Stimulated activated CD8-positive, alpha-beta memory T cell treated with anti-CD3 and anti-CD28 coated beads, Interleukin-7, amount 100 ng/mL, for 24 hours (primary cell): ENCODE measurements at places on chromosomes 12 and 14.

GRCh38 chr14:82045339-82045738 is 511.7 kb upstream of the SEL1L start:
- DNase-seq, result no peak

- no peak for DNase-seq
These were observed 198.0 kb downstream of the CACNA1C start for GRCh38 chr12:2250797-2251196.

DNA sequence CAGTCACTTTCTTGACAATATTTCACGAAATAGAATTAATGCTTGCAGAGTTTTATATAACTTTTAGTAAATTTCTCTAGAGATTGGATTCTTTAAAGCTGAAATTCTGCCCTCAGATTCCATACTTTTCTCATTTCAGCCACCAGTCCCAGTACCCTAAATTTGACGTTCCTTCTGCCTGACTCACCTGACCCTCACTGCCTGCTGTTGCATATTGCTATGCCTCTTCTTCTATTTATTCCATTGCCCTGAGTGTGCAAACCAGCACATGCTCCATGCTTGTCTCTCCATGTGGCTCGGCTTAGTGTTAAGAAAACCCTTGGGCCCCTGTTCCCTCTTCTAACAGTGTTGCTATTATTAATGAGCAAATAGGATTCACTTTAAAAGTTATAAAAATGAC is 533.3 kb downstream of the LRFN5 start:
- DNase-seq, result no peak

DNA sequence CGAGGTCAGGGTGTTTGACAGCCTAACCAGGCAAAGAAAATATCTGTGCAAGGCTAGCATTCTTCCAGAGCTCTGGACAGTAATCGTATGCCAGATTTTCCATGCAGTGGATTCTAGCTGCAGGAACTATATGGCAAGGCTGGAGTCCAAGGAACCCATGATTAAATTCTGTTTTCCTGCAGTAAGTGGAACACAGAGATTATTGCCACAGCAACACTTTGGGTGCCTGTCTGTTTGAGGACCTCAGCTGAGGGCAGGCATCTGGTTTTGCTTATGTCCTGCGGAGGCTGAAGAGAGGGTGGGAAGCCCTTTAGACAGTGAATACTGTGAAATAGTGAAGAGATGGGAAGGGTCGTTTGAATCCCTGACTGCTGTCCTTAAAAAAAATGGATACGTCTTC is 104.4 kb downstream of the DAD1 start:
- no peak for DNase-seq

DNA sequence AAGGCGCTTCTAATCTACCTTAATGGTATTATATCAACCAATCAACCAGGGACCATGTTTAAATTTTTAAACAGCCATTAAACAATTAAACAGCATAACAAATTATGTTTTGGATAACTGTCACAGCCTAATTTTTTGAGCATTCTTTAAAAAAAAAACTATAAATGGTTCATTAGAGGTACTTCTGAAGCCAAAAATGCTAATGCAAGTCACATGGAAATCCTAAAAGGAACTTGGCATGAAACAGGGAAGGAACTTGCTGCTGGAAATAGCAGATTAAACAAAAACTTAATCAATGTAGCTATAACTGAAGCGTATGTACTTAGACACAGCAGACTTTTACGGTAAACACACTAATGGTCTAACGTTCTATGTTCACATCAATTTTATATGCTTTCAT is 190.2 kb upstream of the BTG1 start:
- no peak for DNase-seq

GRCh38 chr12:42605685-42606084 is 16.1 kb upstream of the PRICKLE1 start:
- DNase-seq, result no peak

DNA sequence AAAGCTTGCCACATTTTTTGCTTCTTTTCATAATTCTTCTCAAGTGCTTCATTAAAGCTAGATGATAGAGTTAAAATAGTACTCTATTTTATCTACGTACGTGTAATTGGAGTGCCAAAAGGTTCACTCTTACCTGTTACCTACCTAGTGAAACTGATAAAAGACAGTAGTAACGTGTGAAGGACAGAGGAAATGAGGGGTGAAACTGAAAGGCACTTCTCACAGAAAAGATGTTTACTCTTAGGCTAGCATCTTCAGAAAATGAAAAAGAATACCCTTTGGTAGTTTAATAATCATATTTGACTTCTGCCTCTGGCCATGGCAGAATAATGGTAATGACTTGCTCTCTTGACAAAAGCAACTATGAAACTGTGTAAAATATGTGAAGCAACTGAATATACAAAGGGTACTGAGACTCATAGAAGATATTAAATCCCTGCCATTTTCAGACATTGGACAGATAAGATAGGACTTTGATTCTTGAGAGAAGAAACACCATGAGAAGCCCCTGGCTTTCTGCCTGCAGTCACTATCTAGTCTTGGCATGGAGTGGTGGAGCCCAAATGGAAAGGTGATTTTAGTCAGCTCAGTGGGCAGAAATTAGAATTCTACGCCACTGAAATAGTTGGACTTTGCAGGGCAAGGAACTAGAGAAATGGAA is 6.3 kb upstream of the EVL start:
- DNase-seq, result no peak

DNA sequence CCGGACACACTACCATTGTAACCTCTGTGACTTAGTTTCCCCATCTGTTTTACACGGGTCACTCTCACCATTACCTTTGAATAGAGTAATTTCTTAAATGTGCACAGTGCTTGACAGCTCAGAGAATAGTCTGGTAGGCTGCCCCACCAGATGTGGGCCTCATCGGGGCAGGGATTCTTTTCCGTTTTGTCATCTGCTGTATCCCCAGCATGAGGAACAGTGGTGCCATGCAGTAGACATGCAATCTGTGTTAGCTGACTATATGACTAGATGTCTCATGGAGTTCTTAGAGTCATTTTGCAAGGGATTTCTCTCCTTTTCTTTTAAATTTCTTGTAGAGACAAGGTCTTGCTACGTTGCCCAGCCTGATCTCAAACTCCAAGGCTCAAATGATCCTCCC is 44.9 kb upstream of the PLEKHG3 start:
- DNase-seq, result no peak

DNA sequence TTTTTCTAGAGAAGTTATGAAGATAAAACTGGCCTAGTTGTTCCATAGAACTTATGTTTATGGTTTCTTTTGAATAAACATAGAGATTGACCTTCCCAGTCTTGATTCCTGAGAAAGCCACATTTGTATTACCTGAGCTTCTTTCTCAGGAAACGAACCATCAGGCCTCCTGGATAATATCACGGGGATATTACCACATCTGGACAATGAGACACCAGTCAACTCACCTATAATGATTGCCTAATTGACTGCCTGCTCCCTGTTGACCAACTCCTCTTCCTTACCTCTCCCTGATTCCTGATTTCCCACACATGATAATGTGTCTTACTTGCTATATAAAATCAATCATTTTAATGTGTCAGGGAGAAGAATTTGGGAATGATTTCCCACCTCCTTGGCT is 822.7 kb downstream of the LRFN5 start:
- DNase-seq, result no peak

GRCh38 chr12:103348935-103349334 is 146.8 kb downstream of the C12orf42 start:
- no peak for DNase-seq

DNA sequence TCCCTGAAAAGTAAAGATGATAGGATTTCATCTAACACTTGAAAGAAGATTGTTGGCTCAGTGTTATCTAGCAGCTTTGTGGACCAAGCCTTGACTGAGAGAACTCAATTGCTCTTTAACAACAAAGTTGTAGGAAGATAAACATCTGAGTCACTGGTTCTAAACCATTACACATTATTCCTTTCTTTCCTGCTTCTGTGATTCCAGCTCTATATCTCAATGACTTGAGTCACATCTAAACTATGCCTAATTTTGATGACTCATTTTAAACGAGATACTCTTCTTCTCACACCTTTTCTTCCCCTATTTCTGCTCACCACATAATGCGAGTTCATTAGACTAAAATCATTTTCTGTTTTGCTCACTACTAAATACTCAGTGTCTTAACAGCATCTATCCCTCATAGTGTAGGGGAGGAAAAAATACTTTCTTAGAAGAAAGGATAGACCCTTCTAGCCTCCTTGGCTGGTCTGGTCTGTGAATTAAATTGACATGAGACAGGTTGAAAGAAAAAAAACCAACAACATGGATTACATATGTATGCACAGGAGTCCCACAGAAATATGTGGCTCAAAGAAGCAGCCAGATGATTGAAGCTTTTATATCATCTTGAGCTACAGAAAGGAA is 201.4 kb downstream of the C12orf50 start:
- no peak for DNase-seq

DNA sequence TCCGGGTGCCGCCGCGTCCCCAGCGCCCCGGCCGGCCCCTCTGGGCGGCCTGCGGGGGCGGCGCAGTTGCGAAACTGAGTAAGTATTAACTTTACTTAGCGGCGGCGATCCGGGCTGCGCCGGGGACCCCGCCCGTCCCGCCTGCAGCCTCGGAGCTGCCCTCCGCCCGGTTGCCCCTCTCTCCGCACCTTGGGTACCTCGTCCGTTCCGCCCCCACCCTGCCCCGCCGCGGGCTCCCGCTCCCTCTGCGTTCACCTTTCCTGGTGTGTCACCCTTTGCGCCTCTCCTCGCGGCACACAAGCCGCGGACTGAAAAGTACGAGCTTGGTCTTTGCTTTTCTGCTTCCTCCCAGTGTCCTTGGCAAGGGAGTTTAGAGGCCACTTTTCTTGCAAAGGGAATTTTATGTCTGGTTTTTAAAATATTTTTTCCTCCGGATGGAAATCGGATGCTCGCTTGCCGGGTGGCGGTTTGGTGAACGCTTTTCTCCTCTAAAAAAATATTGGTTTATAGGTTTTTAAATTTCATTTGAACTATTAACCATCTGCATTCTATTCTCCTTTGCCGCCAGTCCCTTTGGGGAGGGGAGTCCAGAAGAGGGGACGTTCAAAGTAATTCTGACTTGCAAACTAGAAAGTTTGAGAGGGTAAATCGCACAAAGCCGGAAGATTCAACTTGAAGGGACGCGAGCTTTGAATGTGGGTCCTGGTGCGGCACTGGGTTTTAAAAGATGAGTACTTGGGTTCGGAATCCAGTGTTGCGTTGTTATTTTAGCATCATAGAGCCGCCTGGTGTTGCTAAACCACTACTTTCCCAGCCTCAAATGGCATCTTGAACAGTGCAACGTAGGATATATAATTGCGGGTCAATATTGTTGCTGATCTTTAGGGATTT is 834 bp downstream of the RASSF8 start:
- no peak for DNase-seq

GRCh38 chr12:82458101-82458500 is 99.8 kb downstream of the METTL25 start:
- DNase-seq, result no peak

DNA sequence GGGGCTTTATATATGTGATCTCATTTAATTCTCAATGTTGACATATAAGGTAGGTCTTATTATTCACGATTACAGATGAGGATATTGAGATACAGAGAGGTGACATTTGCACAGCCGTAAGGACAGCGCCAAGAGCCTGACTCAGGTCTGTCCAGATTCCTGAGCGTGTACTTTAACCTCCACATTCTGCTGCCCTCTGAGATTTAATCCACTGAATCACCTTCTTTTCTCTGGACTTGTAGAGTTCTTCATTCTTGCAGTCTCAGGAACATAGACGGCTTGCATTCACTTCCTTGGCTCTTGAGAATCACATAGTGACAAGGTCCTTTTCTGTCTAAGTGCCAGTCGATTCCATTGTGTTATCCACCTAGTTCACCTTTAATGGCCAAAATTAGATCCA is 141.0 kb upstream of the ARHGAP5 start:
- no peak for DNase-seq

GRCh38 chr12:25585662-25586061 is 32.6 kb upstream of the LMNTD1 start:
- DNase-seq, result no peak

- no peak for DNase-seq
These were observed 110.1 kb upstream of the DIO3 start for GRCh38 chr14:101451166-101451565.

DNA sequence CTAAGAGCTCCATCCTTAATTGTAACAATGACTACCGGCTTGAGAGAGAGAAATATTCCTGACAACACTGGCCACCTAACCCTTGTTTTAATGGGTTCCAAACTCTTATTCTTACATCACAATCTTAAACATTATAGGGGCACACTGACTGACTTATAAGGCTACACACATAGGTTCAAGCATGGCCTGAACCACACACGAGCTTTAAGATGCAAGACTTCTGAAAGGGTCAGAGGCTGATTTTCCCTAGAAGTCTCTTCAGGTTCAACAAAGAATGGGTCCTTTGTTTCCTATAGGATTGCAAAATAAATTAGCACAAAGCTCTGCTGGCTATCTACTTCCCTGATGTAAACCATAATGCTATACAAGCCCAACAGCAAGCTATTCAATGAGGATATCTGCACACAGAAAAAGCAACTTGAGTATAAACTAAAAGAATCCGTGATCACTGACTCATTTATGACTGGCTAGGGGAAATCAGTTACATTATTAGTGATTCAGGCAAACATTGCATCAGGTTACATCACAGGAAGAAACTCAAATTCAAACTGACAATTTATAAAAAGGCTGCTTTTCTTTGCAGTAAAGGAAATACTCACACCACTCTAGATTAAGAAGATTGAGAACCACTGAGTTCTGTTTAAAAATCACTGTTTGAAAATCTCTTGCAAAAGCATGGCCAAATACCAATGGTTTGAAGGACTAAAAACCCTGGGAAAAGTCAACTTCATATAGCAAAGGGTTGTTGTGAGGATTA is 8.5 kb downstream of the BTG1 start:
- DNase-seq, result no peak

GRCh38 chr12:99389751-99390150 is 257.8 kb upstream of the GARIN6 start:
- DNase-seq, result no peak

DNA sequence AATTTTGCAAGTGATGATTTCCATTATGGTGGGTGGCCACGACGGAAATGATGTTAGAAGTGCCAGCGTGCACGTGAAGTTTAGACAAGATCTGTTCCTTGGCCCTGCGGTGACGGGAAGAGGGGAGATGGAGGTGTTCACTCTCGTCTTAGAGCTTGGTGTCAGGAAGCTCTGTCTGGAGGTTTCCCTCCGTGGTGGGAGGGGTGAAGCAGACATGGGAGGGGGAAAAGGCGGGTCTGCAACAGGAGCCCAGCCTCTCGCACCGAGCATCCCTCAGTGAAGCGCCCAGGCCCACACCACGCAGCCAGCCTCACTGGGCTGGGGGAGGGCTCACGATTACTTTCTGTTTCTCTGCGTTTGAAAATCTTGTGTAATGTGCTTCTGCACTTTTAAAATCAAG is 26.3 kb downstream of the EML1 start:
- DNase-seq, result no peak

GRCh38 chr12:28222081-28222700 is 31.9 kb downstream of the CCDC91 start:
- DNase-seq, result peak; percentile 60
